ENCODE measurements at places on chromosomes 6 and 20.

DNA sequence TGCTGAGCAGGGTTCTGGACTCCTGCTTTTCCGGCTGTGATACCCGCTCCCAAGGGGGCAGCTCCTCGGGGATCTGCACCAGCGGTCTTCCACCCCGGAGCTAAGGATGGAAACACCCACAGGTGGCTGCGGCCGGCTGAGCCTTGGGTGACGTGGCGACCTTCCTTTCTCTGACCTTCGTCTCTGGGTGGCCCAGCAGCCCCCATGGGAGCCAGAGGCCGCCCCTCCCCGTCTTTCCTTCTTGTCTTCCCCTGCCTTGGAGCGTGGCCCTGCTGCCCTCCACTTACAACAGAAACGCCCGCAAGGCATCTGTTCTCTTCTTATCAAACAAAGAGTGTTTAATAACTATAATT lies 405.7 kb downstream of the TAF4 start:
- no peak for DNase-seq
- no peak overlapping the region for H3K27ac ChIP-seq
- H3K4me1 ChIP-seq: no peaks in the 10 kb centered on the region
- no peaks in the 10 kb centered on the region for H3K27me3 ChIP-seq
- no peak overlapping the region for H3K4me3 ChIP-seq

DNA sequence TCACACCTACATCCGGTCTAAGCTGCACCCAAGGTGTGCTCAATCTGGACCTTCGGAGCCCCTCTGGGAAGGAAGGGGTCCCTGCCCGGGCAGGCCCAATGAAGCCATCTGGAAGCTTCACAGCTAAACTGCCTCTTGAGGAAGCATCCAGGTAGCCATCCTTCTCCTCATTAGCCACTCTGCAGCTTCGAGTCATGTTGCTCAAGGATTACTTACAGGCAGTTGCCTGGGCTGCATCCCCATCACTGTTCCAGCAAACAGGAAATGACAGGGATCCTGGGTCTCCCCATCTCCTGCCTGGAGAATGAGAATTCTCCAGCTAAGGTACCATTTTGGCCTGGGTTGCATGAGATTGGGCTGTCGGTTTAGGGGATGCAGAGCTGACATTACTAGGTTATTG lies 91.7 kb downstream of the ERMARD start:
- H3K4me3 ChIP-seq: no peak overlapping the region
- H3K27me3 ChIP-seq: no peaks in the 10 kb centered on the region
- no peaks in the 10 kb centered on the region for H3K4me1 ChIP-seq
- H3K36me3 ChIP-seq: no peaks in the 10 kb centered on the region

GRCh38 chr6:110414669-110415068 lies 706 bp downstream of the DDO start:
- H3K27ac ChIP-seq: peak overlapping the region; percentile 66
- peaks cover 10% of the 10 kb centered on the region for H3K4me1 ChIP-seq
- no peak for DNase-seq

DNA sequence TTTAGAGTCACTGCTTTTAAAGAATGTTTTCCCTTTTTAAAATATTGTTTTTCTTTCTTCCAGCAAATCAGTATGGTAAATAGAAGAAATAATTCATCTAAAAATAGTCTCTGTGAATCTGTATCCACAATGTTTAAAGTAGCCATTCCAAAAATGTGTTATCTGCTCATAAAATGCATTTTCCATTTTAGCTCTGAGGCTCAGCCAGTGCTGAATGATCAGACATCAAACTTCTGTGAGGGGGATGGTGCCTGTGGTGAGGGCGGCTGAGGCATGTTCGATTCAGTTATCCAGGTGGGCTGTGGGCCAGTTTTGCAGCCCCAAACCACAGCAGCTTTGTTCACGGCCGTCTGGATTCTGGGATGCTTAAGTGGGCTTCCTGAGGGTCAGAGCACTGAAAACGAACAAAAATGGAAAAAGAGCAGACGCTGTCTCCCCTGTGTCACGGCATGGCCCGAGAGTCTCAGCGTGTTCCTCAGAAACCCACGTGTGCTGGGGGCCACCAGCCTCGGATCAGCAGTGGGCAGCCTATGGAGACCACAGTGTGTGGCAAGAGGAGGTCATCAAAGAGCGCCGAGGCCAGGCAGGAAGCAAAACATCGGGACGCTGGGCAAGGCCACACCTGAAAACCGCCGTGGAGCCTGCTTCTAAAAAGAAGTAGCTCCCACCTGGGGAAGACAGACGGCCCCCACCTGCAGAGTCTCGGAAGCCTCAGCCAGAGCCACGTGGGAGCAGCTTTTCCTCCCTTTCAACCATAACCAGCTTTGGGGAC lies 134.9 kb upstream of the THBS2 start:
- no peak overlapping the region for H3K4me3 ChIP-seq
- no peaks in the 10 kb centered on the region for H3K27me3 ChIP-seq
- H3K27ac ChIP-seq: no peak overlapping the region
- no peaks in the 10 kb centered on the region for H3K36me3 ChIP-seq
- no peaks in the 10 kb centered on the region for H3K4me1 ChIP-seq
- DNase-seq: no peak

- no peaks in the 10 kb centered on the region for H3K27me3 ChIP-seq
- H3K36me3 ChIP-seq: no peaks in the 10 kb centered on the region
- H3K27ac ChIP-seq: no peak overlapping the region
- no peak overlapping the region for H3K4me3 ChIP-seq
- H3K4me1 ChIP-seq: peaks cover 2% of the 10 kb centered on the region
Measured at GRCh38 chr6:166569206-166569605, 17.3 kb downstream of the RAMACL start.

- no peaks in the 10 kb centered on the region for H3K27me3 ChIP-seq
- H3K4me1 ChIP-seq: no peaks in the 10 kb centered on the region
- no peak for DNase-seq
- no peaks in the 10 kb centered on the region for H3K36me3 ChIP-seq
Measured at GRCh38 chr6:146697921-146698320, 99.1 kb downstream of the ADGB start.

DNA sequence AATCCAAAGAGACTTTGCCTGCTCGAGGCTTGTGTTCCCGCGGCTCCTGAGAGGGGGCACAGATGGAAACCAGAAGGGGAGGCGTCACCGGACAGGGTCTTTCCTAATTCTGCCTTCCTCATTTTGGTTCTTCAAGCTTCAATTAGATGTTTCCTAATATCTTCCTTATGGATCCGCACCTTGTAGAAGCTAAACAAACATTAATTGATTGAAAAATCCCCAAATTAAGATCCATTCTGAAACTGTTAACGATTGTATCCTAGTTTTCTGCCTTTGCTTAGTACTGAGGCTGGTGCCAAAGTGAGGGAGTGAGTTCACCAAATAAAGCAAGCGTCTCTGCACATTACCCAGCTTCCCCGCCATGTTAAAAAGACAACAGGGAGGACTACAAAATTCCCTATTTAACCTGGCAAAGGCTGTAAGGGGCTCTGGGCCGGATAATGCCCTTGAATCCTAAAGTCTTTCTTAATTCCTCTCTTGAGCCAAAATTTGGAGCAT lies 123.2 kb downstream of the GPX5 start:
- no peak for DNase-seq
- no peaks in the 10 kb centered on the region for H3K36me3 ChIP-seq
- H3K4me3 ChIP-seq: peak overlapping the region; percentile 42
- no peak overlapping the region for H3K27ac ChIP-seq

DNA sequence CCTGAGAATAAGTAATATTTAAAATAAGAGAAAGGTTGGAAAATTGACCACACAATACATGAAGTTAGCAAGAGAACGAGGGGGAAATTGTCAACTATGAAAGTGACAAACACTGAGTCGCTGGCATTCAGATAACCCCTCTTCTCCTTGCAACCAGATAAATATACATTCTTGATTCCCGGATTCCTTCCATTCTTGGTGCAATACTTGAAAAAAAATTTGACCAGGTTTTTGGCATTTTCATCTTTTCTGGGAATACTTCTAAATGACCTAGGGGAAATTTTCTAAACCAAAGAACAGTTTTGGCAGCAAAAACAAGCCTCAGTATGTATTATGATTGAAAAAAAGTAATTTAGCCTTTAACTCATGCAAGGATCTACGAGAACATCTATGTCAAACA lies 164.0 kb downstream of the PDE7B start:
- no peak overlapping the region for H3K27ac ChIP-seq
- no peak overlapping the region for H3K4me3 ChIP-seq
- no peaks in the 10 kb centered on the region for H3K27me3 ChIP-seq
- no peaks in the 10 kb centered on the region for H3K4me1 ChIP-seq
- no peak for DNase-seq
- no peaks in the 10 kb centered on the region for H3K36me3 ChIP-seq

GRCh38 chr6:156016186-156016976 lies 560.7 kb upstream of the NOX3 start:
- H3K27ac ChIP-seq: no peak overlapping the region
- no peaks in the 10 kb centered on the region for H3K4me1 ChIP-seq
- peak; percentile 33 for DNase-seq
- no peaks in the 10 kb centered on the region for H3K27me3 ChIP-seq
- no peaks in the 10 kb centered on the region for H3K36me3 ChIP-seq

DNA sequence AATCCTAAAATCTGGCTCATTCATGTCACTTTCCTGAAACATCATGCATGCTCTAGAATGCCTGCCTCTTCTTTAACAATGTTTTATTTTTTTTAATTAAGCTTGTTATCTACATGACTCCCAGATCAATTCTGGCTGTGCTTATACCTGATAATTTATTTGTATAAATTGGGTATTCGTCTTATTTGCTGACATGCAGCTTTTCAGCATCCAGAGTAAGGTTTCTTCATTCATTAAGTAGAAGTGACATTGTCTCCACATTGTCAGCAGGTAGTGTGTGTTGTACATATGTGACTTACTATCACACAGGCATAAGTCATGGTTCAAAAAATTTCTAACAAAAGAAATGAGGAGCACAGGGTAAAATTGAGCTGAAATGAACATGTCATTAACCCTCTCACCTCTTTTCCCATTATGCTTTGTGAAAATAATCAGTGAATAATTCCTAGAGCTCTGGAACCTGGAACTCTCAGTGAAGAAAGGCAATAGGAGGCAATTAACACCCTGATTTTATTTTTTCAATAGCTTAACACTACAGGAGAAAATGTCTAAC lies 157.4 kb downstream of the OPRM1 start:
- H3K27me3 ChIP-seq: no peaks in the 10 kb centered on the region
- no peaks in the 10 kb centered on the region for H3K4me1 ChIP-seq
- H3K36me3 ChIP-seq: no peaks in the 10 kb centered on the region
- no peak overlapping the region for H3K4me3 ChIP-seq
- no peak overlapping the region for H3K27ac ChIP-seq

GRCh38 chr6:35569011-35569461 lies 56.3 kb upstream of the TULP1 start:
- peak; percentile 6 for DNase-seq
- no peak overlapping the region for H3K4me3 ChIP-seq
- peaks cover 3% of the 10 kb centered on the region for H3K36me3 ChIP-seq
- H3K4me1 ChIP-seq: no peaks in the 10 kb centered on the region
- H3K27me3 ChIP-seq: no peaks in the 10 kb centered on the region
- no peak overlapping the region for H3K27ac ChIP-seq

GRCh38 chr6:51678905-51679620 lies 408.4 kb downstream of the PKHD1 start:
- peak; percentile 2 for DNase-seq
- H3K4me3 ChIP-seq: no peak overlapping the region
- H3K36me3 ChIP-seq: peaks cover 10% of the 10 kb centered on the region
- no peak overlapping the region for H3K27ac ChIP-seq
- no peaks in the 10 kb centered on the region for H3K27me3 ChIP-seq
- H3K4me1 ChIP-seq: no peaks in the 10 kb centered on the region

GRCh38 chr6:162074641-162075275 lies 652.8 kb downstream of the PRKN start:
- H3K4me1 ChIP-seq: no peaks in the 10 kb centered on the region
- no peak overlapping the region for H3K4me3 ChIP-seq
- H3K36me3 ChIP-seq: no peaks in the 10 kb centered on the region
- no peaks in the 10 kb centered on the region for H3K27me3 ChIP-seq
- H3K27ac ChIP-seq: no peak overlapping the region

DNA sequence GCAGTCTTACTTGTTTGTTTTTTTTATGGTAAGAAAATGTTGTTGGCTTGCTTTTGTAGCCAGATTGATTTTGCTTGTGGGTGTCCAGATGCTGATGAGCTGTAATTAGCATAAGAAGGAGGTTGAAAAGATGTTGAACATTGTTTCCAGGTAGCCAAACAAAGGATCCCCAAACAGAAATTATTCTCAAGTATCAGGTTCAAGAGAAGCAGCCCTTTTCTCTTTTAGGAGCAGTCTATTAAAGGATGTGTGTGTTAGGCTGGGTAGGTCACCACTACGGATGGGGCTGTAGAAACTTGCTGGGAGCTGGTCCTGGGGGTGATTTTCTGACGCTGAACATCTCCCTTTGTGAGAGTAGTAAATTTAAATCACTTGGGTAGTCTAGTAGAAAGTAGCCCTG lies 86.9 kb upstream of the VSTM2L start:
- no peak overlapping the region for H3K27ac ChIP-seq
- H3K4me3 ChIP-seq: no peak overlapping the region
- H3K36me3 ChIP-seq: no peaks in the 10 kb centered on the region

GRCh38 chr6:101940391-101940790 lies 546.9 kb downstream of the GRIK2 start:
- no peak for DNase-seq
- H3K27ac ChIP-seq: no peak overlapping the region
- no peaks in the 10 kb centered on the region for H3K27me3 ChIP-seq
- no peak overlapping the region for H3K4me3 ChIP-seq
- H3K4me1 ChIP-seq: no peaks in the 10 kb centered on the region

GRCh38 chr20:14764511-14765369 lies 427.3 kb upstream of the FLRT3 start:
- no peaks in the 10 kb centered on the region for H3K27me3 ChIP-seq
- H3K4me1 ChIP-seq: no peaks in the 10 kb centered on the region
- no peaks in the 10 kb centered on the region for H3K36me3 ChIP-seq
- no peak overlapping the region for H3K4me3 ChIP-seq
- no peak overlapping the region for H3K27ac ChIP-seq
- peak; percentile 23 for DNase-seq

- H3K27me3 ChIP-seq: no peaks in the 10 kb centered on the region
- H3K4me3 ChIP-seq: peak overlapping the region; percentile 84
Measured at GRCh38 chr20:33673114-33673409, 1.2 kb downstream of the NECAB3 start.

DNA sequence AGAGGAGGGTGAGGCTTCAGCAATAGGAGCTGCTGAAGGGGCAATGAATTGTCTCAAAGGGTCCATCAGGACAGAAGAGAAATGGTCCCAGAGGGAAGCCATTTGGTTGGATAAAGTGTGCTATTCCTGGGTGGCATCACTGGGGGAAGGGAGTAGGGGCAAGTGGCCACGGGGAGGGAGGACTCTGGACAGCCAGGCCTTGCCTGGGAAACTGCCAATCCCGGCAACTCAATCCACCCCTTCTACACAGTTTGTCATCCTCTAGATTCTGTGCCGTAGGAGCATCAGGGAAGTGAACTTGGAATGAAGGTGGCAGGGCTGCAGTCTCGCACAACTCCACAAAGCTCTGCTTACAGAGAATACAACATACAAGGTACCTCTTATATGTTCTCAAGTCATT lies 59.5 kb upstream of the RIPOR2 start:
- no peak overlapping the region for H3K27ac ChIP-seq
- no peaks in the 10 kb centered on the region for H3K27me3 ChIP-seq
- H3K36me3 ChIP-seq: no peaks in the 10 kb centered on the region
- H3K4me3 ChIP-seq: no peak overlapping the region

- H3K4me3 ChIP-seq: no peak overlapping the region
- no peaks in the 10 kb centered on the region for H3K27me3 ChIP-seq
- no peak overlapping the region for H3K27ac ChIP-seq
- H3K36me3 ChIP-seq: no peaks in the 10 kb centered on the region
- no peaks in the 10 kb centered on the region for H3K4me1 ChIP-seq
- no peak for DNase-seq
Measured at GRCh38 chr20:50187403-50188051, 3.1 kb upstream of the CEBPB start.

Measured in kidney (tissue), 22 donors.